ENCODE measurements at places on chromosomes 11 and 22.
A peak's percentile ranks its signal among the peaks of the same experiment; 100 is the strongest.

GRCh38 chr11:110121204-110121603 is 28.0 kb downstream of the ZC3H12C start:
- no peak for DNase-seq

- DNase-seq: no peak
Measured at GRCh38 chr11:133790995-133791394, 54.3 kb downstream of the SPATA19 start.

- DNase-seq: no peak
Measured at GRCh38 chr11:114285599-114285998, 10.6 kb upstream of the NNMT start.

GRCh38 chr11:64711138-64711955 is 11.7 kb downstream of the NRXN2 start:
- no peak for DNase-seq

DNA sequence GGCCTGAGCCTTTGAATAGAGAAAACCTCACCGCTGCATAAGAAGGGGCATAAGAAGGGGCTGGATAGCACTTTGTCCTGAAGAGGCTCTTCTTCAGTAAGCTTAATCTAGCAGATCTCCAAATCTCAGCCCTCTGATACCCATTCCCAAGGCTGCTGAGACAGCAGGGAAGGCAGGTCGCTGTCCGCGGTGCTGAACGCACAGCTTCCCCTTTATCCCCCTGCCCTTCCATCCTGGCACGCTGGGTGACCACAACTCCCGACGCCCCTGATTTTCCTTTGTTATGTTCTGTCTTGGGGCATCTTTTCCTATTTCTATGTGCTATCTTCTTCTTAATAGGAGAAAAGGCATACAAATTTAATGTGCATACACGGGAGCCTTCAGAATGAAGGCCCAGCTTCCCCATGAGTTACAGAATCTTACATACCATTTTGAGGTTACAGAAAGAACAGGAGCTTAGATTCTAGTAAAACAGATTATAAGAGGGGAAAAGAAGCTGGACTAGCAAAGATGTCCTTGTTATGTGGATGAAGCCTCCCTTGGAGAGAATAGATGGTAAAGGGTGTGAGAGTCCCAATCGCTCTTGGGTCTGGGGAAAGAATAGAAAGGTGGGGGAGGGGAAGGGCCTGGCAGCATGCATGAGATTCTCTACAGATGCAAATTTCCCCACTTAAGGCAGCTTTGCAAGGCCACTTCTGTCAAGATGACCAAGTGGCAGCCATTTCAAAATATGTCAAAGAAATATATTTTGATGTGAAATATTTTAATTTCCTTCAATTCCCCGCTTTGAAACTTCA is 5.7 kb upstream of the SULT4A1 start:
- DNase-seq: peak; percentile 84

DNA sequence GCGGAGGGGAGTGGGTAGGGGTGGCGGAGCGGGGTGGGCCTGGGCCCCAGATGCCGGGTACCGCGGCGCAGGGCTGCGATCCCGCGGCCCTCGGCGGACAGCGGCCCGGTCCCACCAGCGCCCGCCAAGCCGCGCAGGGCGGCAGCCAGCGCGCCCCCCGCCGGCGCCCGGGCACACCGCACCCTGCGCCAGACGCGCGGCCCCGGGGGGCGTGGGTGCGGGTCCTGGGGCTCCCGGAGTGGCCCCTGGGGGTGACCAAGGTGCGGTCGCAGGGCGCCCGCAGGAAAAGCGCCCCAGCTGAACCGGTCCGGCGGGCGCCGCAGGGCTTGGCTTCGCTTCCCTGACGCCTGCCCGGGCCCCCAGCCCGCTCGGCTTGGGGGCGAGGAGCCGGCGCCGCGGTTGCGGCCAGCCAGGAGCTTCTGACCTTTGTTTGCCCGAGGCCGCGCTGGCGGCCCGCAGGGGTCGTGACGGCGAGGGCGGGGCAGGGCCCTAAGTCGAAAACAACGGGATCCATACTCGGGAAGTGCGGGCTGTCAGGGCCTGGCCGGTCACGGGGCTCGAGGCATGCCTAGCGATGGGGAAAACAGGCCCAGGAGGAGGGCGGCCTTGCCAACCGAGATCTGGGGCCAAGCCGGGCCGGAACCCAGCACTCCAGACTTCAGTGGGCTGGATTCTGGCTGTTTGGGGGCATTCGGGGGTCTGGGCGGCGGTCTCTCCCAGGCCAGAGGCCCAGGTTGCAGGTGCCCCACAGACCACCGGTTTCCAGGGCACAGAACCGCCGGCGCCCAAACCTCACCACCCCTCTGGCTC is 581 bp upstream of the AP5B1 start:
- peak; percentile 81 for DNase-seq

GRCh38 chr11:45881708-45882368 is 3.6 kb upstream of the MAPK8IP1 start:
- DNase-seq: no peak
